ENCODE measurements at places on chromosomes 7 and 10.

DNA sequence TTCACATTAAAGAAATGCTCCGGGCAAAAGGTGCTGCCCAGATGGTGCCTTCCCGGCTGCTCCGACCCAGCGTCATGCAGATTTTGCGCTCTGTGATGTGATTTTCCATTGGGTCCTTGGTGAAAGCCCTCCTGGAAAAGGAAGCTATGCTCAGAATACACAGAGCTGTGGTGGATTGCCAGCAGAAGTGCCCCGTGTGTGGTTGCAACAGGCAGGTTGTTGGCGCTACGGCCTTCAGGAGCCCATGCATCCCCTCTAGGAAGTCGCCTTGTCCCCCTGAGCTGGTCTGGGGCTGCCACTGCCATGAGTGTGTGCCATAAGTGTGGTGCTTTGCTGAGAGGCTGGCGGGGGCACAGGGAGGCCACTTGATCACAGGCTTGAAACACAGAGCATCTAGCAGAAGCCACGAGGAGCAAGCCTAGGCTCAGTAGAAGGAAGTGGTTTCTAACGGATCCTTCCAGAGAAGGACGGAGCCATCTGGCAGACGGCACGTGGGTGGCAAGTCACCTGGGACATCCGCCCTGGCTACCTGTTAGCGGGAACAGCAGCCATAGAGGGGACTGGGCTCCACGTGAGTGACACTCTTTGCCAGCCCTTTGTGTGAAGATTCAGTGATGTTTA is 210.9 kb downstream of the CUX1 start:
- no peak for DNase-seq

- DNase-seq: no peak
Measured at GRCh38 chr7:39539816-39540215, 26.4 kb upstream of the YAE1 start.

DNA sequence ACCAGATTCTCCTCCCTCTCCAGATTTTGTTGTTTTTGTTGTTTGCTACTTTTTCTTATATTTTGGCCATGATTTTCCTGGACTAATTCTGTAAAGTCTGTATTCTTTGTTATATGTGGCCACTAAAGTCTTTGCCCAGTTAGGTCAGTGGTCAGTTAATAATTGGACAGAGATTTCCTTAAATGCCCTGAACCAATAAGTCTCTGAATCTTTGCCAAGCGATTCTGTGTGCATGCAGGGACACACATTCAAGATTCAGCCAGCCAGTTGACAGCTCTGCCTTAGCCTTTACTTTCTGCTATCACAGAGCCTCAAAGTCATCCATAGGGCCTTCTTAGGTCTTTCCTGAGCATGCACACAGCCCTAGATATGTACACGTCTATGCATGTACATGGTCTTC is 11.0 kb upstream of the COL17A1 start:
- no peak for DNase-seq

DNA sequence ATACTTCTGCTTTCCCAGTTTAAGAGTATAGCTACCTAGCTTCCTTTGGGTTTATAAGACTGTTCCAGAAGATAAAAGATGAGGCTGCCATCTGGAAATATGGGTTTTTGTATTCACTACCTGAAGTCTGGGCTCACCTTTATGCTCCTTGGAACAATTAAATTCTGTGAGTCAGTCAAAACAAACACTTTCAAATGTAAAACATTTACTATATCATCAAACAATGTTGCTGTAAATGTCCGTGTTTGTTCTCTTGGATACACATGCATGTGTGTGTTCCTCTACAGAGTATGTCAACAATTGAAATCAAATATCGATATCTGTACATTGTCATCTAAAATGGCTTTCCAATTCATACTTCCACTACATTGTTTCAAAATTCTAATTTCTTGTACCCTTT is 525.6 kb downstream of the MDFIC start:
- DNase-seq: no peak

DNA sequence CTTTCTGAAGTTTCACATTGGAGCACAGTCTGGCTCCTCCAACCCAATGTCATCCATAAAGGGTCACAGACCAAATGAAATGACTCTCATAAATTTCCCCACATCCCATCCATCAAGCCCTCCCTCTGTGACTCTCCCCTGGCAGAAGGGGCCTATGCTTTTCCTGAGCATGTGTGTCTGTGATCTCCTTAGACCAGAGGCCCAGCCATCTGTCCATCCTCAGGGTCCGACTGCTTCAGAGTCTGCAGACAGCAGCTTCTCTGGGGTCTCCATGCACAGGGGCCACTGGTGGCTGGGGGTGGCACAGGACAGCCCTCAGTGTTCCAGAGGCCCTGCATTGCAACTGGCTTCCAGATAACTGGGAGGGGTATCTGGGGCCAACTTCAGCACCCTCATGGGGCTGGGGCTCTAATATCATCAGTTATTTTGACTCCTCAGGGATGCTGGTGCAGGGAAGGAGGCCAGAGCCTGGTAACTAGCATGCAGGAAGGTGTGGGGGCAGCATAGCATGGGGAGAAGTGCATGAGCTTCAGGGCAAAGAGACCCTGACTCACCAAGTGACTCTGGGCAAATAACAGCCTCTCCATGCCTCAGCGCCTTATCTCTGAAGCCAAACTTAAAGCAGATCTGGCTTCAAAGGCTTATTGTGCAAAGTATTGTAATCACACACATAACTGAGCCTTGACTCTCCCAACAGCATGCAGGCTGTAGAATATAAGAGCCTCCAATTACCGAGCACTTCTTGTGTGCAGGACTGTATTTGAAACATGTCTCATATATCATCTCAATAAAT is 266.9 kb downstream of the GRID1 start:
- DNase-seq: no peak

DNA sequence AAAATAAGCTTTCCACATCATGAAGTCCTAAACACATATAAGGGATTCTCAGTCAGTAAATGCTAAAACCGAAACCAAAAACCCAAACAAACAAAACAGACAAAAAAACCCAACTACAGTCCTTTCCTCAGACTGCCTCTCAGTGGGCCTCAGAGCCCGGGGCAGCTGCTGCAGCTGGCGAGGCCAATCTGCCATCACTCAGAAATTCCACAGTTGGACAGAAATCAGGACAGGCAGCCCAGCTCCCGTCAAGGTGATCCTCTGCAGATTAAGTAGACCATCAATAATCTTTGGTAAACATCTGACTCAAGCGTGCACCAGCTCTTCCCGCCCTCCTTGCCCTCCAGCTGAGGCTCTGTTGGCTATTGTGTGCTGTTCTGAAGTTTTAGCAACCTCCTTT is 142.2 kb downstream of the ATXN7L1 start:
- DNase-seq: no peak

DNA sequence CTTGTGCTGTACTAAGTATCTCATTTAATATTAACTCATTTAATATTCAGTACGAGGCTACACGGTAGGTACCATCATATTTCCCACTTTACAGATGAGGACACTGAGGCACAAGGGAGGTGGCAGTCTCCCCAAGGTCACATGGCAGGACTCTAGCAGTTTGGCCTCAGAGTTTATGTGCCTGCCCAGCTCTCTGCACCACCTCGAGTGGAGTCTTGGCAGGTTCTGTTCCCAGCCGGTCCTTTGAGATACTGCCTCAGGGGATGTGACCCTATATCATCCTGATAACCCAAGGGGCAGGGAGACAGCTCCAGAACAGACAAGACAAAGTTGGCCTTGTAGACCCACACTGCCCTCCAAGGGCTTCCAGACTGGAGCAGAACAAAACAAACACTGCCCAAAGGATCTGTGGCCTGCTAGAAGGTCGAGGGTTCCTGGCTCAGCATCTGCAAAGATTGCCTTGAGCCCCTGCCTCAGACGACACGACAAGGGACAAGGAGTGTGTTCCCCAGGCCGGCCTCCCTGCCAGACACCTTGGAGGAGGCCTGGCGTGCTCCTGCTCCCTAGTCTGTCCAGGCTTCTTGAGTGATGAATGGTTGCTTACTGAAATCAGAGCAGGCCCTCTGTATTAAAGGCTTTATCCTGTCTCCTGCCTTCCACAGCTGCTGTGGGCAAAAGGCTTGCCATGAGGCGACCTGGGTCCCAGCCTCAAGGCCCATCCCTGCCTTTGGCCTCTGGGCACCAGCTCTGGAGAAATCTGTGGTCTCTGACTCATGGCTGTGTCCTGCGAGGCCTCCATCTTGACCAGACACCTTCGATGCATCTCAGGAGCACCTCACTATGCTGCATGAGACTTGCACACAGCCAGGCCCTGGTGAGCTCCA is 3.9 kb upstream of the PWWP2B start:
- DNase-seq: no peak

All from activated T-helper 1 cell treated with Interleukin-2 at 50 U/mL for 16 hours (primary cell).